ENCODE measurements at places on chromosomes 5 and 9.

DNA sequence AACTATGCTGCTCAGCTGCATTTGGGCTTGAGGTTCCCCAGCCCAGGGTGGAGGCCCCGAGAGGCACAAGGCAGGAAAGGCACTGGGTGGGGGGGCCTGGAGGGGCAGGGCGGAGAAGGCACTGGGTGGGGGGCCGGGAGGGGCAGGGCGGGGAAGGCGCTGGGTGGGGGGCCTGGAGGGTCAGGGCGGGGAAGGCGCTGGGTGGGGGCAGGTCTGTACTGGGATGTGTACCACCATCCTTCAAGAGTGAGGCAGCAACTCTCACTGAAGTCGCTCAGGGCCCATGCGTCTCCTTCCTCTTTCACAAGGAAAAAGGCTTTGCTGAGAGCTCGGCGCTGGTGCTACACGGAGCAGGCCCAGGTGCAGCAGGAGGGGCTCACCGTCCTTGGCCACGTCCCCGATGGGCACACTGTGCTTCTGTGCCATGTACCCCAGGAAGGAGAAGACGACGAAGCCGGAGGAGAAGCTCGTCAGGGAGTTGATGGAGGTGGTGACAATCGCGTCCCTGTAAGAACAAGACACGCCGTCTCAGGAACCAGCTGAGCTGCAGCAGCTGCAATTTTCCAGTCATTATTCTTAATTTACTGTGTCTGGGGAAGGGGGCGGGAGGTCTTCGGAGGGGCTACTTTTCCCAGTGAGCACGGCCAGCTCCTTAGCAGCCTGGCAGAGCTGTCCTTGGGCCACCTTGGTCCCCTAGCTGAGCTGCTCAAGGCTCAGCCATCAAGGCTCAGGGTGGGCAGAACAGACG lies 30.8 kb downstream of the SLC6A3 start:
- no peak for DNase-seq

DNA sequence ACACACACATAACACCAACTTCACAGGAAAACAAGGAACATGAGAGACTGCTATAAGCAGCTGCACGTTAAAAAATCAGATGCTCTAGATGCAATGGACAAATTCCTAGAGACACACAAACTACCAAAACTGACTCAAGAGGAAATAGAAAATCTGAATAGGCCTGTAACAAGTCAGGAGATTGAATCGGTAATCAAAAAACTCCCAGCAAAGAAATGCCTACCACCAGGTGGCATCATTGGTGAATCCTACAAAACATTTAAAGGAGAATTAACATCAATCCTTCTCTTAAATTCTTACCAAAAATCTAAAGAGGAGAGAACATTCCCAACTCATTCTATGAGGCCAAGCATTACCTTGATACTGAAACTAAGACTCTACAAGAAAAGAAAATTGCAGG lies 54.9 kb downstream of the NDST1 start:
- no peak for DNase-seq

DNA sequence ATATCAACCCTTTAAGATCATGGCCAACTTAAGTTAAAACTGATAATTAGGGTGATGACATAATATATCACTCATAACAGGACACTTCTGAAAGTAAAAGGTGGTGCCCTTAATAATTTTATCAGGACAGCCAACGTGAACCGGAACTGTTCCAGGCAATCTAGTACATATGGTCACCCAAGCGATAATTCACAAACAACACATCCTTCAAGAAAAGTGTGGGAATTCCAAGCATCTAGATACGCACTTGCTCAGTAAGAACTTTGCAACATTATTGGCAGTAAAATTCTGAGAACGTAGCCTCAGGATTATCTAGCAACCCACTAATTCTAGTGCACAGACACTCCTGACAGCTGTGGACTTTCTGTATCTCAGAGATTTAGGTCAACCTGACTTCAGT lies 85.7 kb downstream of the ALDH7A1 start:
- DNase-seq, result no peak

DNA sequence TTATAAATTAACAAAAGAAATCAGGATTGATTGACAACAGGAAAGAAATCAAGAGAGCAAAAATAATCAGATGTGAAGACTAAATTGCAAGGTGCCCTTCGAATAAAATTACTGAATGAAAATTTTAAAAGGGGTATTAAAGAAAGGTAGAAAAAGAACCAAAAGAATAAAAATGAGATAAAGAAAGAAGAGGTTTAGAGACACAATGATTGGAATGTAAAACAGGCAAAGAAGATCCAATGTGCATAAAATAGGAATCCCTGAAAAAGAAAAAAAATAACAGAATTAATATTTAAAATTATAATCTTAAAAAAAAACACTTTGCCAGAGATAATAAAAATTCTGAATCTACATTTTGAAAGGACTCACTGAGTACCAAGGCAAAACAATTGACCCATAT lies 73.0 kb downstream of the AP3B1 start:
- DNase-seq, result no peak

GRCh38 chr5:181027452-181028031 lies 12.5 kb upstream of the BTNL9 start:
- no peak for DNase-seq

DNA sequence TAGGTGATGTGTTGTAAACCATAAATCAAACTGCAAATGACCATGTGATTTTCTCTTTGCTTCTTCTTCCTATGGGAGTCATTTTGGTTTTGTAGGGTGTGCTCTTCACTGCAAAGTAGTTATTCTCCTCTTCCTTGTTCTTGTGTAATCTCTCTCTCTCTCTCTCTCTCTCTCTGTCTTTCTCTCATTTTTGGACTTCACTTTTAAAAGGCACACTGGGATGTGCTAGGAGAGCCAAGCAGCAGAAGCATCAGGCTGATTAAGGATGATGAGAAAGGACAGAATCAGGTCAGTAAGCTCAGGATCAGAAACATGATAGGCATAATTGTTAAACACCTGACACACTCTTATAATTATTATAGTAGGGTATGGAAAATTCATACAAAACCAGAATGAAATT lies 505.3 kb upstream of the ZNF608 start:
- DNase-seq, result no peak

GRCh38 chr5:103389846-103390245 lies 131.3 kb downstream of the MACIR start:
- no peak for DNase-seq

GRCh38 chr5:40675396-40676133 lies 4.2 kb upstream of the PTGER4 start:
- no peak for DNase-seq

- no peak for DNase-seq
These were observed 112.4 kb downstream of the MEF2C start for GRCh38 chr5:88770276-88771257.

DNA sequence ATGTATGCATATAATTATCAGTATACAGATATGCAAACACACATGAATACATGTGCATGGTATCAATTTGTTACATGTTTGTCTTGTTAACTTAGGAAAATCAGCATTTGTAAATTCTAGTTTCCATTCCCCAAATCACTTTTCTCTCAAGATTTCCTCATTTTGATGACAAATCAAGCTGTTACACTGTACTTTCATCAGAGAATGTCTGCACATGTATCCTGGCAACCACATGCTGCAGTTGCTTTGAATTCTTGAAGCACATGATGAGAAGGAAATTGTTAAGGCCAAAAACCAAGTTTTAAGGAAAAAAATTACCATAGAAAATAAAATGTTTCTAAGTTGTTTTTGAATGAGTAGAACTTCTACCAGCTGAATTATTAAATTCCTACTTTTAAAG lies 1834.5 kb downstream of the EFNA5 start:
- no peak for DNase-seq

GRCh38 chr9:130857864-130858738 lies 23.0 kb downstream of the ABL1 start:
- no peak for DNase-seq

GRCh38 chr5:150789943-150790611 lies 11.5 kb downstream of the SMIM3 start:
- DNase-seq, result no peak

- no peak for DNase-seq
These were observed 8.5 kb downstream of the ALG2 start for GRCh38 chr9:99213197-99213596.

DNA sequence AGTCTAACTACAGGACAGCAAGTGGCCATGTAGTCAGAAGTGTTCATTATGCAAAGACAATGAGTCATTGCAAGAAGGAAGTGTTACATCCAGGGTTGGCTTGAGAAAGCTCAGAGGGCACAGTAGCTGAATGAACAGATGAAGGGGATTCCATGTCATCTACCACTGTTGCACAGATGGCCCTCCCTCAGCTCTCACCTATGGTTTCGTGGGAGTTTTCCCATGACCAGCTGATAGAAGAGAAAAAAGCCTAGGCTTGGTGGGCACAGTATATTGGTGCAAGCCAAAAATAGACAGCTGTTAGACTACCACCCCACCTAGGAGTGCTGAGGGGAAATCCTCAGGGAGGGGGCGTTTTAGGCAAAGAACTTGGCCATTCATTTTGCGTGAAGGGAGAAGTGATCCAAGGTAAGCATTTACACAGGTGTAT lies 217.0 kb downstream of the DMRT2 start:
- no peak for DNase-seq

DNA sequence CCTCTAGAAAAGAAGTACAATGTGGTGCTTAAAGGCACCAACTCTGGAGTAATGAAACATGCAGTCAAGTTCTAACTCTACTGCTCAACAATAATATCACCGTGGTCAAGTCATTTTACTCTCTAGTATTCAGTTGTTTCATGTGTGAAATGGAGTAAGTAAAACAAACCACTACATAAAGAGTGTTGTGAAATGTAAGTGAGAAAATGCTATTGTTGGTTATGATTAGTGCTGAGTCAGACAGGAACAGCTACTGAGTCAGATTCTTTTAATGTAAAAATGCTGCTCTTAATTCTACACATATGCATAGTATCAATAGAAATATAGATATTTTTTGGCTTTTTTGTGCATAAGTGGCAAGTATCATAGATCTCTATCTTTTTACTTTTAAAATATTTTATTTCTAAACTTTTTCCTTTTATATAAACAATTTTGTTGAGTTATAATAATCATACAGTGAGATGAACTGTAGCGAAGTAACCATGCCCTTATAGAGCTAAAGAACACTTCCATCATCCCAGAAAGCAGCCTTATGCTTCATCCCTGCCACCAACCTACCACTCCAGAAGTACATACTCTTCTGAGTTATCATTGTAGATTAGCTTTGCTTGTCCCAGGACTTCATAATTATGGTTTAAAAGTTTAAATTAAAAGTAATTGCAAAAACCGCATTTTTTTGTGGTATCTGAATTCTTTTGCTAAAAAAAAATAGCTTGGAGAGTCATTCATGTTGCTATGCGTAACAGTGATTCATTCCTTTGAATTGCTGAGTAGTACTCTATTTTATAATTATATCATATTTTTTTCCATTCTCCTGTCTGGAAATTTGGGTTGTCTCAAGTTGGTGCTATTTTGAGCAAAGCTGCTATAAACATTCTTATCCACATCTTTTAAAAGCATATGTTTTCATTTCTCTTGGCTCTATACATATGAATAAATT lies 548.2 kb upstream of the CLINT1 start:
- no peak for DNase-seq

GRCh38 chr5:119801570-119801969 lies 172.2 kb downstream of the FAM170A start:
- DNase-seq, result no peak

DNA sequence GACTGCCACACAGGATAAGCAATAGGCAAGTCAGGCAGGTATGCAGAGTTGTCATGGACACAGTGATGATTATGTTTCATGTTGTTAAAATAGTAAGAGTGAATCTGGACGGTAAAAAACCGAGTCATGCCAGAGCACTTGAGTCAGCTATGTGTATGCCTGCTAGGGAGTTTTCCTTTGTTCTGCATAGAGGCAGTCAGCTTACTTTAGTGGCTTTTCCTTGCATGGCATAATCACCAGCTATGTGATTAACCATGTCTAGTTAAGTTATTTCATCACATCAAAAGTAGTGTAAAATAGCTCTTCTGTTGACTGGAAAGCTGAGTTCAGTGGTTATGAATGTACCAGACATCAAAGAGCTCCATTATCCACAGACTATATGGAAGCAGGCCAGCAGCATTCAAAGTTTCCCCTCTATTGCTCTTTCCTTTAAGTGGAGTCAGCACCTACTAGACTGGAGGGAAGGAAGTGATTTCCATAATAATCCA lies 989.8 kb downstream of the TLE1 start:
- no peak for DNase-seq

GRCh38 chr5:3913279-3913678 lies 317.6 kb downstream of the IRX1 start:
- DNase-seq, result no peak

- no peak for DNase-seq
These were observed 303.1 kb downstream of the MLLT3 start for GRCh38 chr9:20319241-20319640.

- DNase-seq, result no peak
These were observed 51.9 kb downstream of the ELL2 start for GRCh38 chr5:95909738-95910137.

DNA sequence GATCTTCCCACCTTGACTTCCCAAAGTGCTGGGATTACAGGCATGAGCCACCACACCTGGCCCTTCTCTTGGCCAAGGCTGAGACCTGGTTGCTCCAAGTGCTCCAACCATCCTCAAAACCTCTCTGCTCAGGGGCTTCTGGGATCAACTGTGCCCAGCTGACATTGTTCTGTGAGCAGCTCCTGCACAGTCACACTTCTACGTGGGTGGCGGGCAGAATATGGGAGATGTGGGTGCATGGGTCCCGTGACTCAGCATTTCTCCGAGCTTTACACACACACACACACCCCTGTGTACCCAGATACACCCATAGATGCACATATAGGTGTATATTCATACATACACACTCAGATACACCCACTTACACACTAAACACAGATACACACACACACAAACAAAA lies 10.5 kb upstream of the MYORG start:
- no peak for DNase-seq

Measured in stimulated activated CD8-positive, alpha-beta memory T cell treated with anti-CD3 and anti-CD28 coated beads, Interleukin-4, amount 100 ng/mL, for 1 hour (primary cell).